ENCODE measurements at places on chromosomes 3 and 15. TPM values are rescaled to one million over a fixed set of nuclear protein-coding genes. Genes with fewer than 3 reads are reported as not detected.

GRCh38 chr3:66483006-66483405 is 17.8 kb downstream of the LRIG1 start:
- DNase-seq: peak; percentile 85

GRCh38 chr3:35088943-35089342 is 550.4 kb upstream of the ARPP21 start:
- DNase-seq: no peak

GRCh38 chr3:4841225-4841624 is 138.0 kb upstream of the BHLHE40 start:
- no peak for DNase-seq

LMAN1L gene
- total RNA-seq: not detected

- no peak for DNase-seq
Observed at GRCh38 chr3:4716266-4716665, 223.1 kb downstream of the ITPR1 start.

PP2D1 gene
- not detected for total RNA-seq

Measured in ureter (tissue), 1 donor.